ENCODE measurements at places on chromosomes 16 and 17.

- DNase-seq: no peak
Measured at GRCh38 chr17:5943982-5944381, 126.2 kb upstream of the WSCD1 start.

- DNase-seq: no peak
Measured at GRCh38 chr16:48877946-48878345, 268.0 kb upstream of the N4BP1 start.

DNA sequence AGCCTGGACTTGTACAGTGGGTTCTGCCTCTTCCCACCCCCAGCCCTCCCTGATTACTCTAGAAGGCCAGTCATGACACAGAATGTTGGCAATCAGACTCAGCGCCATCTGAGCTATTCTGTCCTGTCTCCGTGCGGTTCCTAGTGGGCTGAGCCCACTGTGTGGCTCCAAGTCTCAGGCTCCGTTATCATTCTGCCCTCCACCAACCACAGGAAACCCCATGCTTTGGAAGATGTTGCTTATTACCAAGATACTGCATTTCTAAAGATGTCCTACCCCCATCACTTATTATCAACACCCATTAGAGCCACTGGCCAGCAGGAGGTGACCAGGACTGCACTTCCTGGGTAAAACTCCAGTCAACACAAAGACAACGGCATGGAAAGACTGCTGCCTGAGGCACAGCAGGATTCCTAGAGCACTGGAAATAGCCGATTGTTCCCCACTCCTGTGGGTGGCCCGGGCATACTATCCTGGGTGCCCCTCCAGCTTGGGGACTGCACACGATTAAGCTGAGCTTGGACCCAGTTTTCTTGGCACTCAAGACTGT lies 133.6 kb downstream of the AATF start:
- no peak for DNase-seq

GRCh38 chr16:51163366-51163765 lies 12.3 kb upstream of the SALL1 start:
- no peak for DNase-seq

GRCh38 chr16:56932721-56933619 lies 1.0 kb downstream of the HERPUD1 start:
- peak; percentile 80 for DNase-seq

DNA sequence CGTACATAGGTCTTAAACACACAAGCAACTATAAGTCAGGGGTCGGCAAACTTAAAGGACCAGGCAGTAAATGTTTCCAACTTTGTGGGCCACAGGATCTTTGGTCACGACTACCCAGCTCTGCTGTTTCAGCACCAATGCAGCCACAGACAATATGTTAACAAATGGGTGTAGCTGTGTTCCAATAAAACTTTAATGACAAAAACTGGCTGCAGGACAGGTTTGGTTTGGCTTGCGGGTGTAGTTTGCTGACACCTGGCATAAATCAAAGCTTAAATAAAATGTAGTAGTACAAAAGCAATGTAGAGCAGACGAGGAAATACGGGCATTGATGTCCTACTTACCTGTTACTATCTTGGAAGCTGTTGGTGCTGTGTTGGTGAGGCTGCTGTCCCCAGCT lies 84.7 kb downstream of the SLC5A11 start:
- no peak for DNase-seq

DNA sequence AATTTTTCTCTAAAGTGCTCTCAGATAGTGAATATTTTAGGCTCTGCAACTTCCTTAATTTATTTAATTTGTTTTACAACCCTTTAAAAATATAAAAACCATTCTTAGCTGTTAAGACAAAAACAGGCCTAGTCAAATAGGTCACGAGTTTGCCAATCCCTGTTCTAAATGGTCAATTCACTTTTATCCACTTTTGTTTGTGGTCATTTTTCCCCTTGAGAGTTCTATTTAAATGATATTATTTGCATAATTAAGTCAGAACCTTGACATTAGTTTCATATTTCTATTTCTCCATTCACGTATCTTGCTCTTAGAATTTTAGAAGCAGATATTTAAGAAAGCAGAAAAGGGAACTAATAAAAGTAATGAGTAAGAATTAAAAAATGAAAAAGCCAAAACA lies 4.0 kb downstream of the AMFR start:
- no peak for DNase-seq

GRCh38 chr16:75733305-75734211 lies 7.3 kb upstream of the CPHXL start:
- DNase-seq: peak; percentile 47

DNA sequence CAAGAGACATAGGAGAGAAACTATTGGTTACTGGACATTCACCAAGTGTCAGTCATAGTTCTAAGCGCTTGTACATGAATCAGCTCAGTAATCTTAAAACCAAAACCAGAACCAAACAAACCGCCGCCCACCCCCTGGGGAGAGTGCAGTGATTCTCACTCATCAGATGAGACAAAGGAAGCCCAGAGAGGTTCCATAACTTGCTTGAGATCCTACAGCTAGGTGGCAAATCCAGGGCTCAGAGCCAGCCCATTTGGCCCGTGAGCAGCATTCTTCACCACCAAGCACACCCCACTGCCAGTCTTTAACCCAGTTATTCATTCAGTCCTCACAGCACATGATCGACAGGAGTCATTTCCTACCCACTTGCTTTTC lies 37.2 kb upstream of the RGS9 start:
- peak; percentile 17 for DNase-seq

GRCh38 chr16:82741073-82741615 lies 114.4 kb downstream of the CDH13 start:
- peak; percentile 35 for DNase-seq

DNA sequence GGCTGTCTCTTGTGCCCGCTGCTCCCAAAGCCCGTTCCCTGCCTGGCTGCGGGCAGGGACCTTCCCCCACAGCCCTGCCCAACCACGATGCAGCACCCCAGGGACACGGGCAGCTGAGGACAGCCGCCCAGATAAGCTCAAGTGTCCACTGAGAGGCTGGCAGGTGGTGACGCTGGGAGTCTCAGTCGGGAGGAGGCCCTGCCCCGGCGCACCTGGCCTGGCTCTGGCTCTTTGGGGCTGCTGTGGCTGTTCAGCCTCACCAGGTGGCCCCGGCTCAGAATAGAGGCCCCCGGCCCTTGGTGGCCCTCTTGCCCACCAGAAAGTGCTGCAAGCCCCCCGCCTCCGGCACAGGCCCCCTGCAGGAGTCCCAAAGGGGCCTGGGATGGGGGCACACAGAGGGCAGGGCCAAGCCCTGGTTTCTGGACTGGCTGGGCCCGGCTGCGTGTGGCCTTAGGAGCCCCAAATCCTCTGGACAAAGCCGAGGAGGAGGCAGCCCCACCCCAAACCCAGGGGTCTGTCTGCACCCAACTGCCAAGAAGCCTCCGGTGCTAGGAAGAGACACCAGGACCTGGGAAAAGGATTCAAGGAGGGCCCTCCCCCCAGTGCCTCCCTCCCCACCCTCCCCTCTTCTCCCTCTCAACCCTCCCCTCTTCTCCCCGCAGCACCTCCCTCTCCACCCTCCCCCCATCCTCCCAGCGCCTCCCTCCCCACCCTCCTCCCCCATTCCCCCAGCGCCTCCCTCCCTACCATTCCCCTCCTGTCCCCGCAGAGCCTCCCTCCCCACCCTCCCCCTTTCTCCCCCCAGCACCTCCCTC lies 5.3 kb downstream of the NTHL1 start:
- DNase-seq: no peak

- no peak for DNase-seq
Measured at GRCh38 chr16:31529937-31530312, 2.2 kb downstream of the AHSP start.

GRCh38 chr17:55453839-55454557 lies 32.4 kb upstream of the MMD start:
- DNase-seq: no peak

GRCh38 chr17:56978441-56979090 lies 635 bp downstream of the SCPEP1 start:
- DNase-seq: no peak

- no peak for DNase-seq
Measured at GRCh38 chr16:1580256-1580655, 31.6 kb downstream of the IFT140 start.

DNA sequence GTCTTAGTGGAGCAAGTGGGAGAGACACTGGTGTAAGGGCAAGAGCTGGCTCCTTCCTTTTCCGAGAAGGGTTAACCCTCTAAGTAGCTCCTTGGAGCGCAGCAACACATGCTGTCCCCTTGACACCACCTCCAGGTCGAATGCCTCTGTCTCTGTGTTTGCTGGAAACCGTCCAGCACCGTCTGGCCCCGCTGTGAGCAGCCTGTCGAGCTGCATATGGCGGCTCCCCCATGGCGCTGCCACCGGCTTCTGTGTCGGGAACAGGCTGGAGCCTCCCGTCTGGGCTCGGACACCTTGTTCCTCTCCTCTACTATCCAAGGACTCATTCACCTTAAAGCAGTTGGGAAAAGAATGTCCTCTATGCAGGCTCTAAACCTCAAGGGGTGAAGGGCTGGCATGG lies 28.9 kb upstream of the WSCD1 start:
- DNase-seq: no peak

DNA sequence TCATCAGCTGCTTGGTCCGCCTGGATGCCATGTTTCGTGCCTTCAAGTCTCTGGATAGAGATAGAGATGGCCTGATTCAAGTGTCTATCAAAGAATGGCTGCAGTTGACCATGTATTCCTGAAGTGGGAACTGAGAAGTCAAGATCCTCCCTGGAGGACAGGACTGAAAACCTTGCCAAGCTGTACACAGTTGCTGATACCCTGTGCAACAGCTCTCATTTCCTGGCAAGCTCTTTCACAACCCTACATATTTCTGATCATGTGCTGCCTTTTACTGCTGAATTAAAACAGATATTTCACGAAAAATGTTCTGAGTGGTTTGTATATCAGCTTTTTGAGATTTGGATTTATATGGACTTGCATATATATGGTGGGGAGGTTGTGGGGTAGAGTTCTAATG lies 898 bp downstream of the CAPNS2 start:
- peak; percentile 44 for DNase-seq

- no peak for DNase-seq
Measured at GRCh38 chr16:27385398-27385797, 16.6 kb upstream of the IL21R start.

GRCh38 chr17:29291163-29291752 lies 2.7 kb downstream of the NUFIP2 start:
- DNase-seq: peak; percentile 65

DNA sequence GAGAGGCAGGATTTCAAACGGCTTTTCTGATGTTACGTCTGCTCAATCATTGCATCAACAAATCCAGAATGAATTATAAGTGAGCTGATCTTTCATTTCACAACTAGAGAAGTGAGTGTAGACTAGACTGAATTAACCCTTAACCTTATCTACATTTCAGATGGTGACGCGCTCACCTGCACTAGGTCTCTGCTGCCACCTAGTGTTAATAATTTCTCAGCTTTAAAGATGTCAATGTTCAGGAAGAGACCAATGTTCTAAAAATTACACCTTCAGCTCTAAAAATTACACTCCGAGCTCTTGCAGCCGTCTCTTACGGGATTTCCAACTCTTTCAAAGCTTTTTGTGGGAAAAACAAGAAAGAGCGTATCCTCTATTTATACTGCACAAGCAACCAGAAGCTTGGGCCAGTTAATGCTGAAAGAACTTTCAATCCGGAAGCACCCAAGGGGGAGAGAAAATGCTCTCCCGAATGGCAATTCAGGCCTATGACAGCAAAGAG lies 88.2 kb upstream of the FA2H start:
- peak; percentile 45 for DNase-seq

DNA sequence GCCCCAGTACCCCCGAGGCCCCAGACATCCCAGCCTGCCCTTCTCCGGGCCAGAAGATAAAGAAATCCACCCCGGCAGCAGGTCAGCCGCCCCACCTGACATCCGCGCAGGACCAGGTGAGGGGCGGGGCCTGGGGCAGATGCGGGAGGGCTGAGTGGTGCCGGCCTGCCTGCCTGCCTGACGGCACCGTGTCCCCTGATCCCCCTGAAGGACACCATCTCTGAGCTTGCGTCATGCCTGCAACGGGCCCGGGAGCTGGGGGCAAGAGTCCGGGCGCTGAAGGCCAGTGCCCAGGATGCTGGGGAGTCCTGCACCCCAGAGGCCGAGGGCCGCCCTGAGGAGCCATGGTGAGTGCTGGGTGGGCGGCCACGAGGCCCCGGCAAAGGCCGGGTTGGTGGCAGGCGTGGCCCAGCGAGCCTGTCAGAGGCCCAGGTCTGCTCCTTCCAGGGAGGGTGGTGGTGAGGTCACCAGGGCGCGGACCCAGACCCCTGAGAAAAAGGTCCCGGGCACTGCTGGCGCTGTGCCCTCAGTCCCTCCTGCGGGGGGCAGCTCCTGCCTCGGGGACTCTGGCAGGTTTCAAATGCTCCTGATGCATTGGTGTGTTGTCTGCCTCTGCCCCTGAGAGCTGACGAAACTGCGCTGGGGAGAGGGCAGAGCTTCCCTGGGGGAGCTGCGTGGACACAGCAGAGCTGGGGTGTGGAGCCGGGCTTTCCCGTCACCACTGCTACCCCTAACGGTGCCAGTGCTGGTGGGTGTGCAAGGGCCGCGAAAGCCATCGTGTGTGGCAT lies 1.2 kb downstream of the CDT1 start:
- DNase-seq: peak; percentile 10

DNA sequence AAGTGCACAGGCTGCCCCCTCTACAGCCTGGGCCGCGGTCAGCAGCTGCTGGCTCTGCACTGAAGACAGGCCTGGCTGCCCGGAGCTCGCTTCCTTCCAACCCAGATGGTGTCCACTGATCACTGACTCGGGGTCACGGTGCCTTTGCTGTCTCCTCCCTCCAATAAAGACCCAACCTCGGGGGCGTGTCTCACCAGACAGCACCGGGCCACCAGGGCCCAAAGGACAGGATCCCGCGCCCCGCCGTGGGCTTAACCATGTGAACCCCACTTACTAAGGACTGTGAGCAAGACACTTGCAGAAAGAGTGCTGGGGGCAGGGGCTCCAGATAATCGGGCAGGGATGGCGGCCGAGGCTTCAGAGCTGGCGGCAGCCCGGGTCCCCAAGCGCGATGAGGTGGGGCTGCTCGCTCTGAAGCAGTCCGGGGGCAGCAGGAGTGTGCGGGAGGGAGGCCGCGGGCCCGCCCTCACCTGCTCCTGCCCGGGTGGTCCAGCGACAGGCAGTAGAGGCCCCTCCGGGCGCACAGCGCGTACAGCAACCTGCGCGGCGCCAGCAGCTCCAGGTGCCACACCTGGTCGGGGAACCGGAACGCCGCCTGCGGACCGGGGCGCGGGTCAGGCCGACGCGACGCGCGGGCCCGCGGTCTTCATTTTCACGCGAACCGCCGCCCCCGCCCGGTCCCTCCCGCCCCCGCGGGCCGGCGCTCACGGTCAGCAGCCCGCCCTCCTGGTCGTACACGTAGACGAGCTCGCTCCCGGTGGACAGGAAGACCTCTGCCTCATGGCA lies 502 bp downstream of the FAAP100 start:
- DNase-seq: peak; percentile 30

- DNase-seq: no peak
Measured at GRCh38 chr16:3035972-3036725, 595 bp downstream of the BICDL2 start.

- DNase-seq: peak; percentile 50
Measured at GRCh38 chr17:12789481-12790248, at the start of gene ARHGAP44. Gene ARHGAP44 (plus strand): TSS chr17:12789498. CDS start chr17:12789839, 341 bp downstream.

- no peak for DNase-seq
Measured at GRCh38 chr16:54696522-54696921, 234.1 kb upstream of the IRX5 start.

Data from HCEC 1CT (cell line).